ENCODE measurements at places on chromosomes 3 and 15.

DNA sequence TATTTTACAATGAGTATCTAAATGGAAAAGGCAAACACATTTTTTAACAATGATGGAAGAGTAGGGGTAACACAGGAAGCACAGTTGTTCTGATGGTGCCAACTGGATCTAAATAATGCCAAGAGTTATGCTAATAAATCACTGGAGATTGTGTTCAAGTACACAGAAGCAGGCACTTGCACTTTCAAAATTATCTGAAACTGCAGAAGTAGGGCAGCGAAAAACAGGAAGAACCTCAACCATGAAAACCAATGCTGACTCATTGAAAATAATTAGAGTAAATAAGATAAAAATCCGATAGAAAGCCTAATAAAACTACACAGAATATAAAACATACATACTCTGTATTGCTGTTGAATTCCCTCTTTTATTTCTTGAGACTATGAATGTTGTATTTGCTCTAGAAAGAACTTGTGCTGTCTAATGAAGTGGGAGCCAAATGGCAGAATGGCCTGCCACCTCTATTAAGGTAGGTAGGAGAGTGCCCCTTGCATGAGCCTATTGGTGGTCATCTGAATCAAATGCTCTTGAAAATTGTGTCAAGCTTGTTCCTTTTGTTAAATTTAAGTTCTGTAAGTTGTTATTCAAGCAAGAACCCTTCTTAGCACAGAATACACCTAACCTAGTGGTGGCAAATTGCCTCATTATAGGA is 93.7 kb downstream of the ABI3BP start:
- DNase-seq, result no peak

DNA sequence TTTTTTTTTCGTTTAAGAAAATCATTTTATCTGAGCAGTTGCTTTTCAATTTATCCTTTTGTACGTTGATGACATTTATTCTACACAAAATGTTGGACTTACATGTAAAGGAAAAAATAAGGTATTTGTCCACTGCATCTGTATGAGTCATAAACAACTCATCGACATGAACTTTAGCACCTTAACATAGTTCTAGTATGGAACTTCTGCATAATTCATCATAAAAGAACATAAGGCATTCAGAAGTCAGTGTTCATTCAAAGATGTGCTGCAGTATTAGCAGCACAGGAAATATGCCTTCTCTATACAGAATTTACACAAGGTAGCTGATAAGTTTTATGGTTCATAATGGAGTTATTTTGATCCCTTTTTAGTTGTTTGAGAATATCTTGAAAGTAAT is 801.6 kb downstream of the CADM2 start:
- no peak for DNase-seq

DNA sequence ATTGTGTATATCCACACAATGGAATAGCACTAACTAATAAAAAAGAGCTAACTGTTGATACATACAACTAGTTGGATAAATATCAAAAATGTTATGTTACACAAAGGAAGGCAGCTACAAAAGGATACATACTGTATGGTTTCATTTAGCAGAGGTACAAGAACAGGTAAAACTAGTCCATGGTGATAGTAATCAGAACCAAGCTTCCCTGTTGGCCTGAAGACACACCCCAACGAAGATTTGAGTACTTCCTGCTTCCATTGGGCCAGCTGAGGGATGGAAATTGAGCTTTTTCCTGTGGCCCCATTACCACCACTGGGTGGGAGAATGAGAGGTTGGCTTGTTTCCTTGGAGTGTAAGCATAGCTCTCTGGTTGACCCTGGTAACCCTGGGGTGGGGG is 117.3 kb upstream of the CADPS start:
- no peak for DNase-seq

DNA sequence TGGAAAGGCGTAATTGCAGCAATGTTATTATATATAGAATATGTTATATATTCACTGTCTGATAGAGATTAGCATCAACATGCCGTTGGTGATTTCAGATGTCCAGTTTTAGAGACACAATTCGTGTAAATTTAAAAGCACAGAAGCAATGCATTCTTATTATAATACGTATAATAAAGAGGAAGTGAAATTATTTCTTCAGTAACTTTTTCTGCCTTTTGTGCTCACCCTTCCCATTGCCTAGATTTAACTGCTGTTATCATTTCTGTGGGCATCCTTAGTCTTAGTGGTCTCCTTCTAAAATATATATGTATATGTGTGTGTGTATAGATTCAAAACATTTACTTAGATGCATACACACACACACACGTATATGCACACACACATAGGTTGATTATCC is 592.5 kb upstream of the GOLIM4 start:
- DNase-seq, result no peak

DNA sequence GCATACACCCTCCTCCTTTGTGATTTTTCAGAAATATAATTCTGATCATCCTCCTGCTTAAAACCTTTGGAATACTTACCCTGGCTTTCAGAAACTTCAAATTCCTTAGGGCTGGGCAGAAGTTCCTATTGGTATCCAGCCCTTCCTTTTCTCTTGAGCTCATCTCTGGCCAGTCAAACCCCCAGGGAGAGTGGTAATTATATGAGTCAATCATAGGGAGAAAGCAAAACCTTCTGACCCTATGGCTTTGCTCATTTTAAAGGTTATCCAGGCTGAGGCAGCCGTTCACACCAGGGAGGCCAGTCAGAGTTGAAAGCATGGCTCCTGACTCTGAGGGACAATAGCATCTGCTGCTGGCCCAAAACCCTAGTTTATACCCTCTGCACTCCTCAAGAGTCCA is 23.9 kb upstream of the CTNNB1 start:
- DNase-seq, result no peak

- no peak for DNase-seq
Measured at GRCh38 chr3:186149319-186149960, 40.6 kb upstream of the ETV5 start.

DNA sequence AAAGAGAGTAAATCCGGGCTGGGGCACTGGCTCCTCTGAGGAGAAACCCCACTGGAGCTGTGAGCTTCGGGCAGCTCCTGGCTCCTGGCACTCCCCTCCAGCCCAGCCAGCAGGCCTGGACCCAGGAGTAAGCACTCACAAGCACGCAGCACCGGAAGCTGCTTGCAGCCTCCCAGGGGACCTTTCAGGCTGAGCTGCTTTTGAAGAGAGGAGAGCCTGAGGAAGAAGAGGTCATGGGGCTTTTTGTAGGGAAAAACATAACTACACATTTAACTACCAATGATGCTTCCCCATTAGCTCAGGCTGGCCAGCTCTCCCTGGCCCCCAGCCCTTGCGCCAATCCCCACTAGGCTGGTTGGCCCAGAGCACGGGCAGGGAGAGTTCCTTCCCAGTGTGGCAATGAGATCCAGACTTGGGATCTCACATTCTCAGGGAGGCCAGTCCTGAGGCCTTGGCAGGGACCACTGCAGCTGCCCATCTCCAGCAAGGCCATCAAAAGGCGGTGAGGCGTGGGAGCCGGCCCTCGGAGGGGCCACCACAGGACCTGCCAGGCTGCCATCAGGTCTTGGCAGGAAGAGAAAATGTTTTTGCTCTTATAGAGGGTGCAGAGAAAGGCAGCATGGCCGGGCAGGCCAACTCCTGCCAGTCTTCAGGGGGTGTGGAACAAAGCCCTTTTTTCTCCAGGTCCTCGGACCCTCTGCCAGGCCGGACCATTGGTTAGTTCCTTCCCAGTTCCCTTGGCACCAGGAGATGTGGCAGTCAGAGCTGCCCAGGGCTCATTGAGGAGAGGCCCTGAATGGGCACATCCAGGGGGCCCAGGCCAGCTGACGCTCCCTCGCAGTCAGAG is 41.5 kb upstream of the MFGE8 start:
- no peak for DNase-seq

DNA sequence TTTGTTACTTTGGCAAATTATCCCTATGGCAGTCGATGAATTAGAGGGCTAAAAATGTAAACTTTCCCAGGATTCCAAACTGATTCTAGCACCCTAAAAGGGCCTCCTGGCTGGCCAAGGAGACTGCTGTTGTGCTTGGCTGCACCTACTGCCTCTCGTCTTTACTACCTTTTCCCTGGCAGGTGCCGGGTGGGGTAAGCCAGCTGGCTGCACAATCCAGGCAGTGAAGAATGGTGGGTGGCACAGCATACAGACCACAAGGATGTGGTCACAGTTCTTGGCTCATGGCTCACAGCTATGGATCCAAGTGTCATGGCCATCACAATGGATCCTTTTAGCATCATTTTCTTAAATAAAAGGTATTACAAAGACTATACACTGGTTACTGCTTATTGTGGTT is 20.7 kb upstream of the SLC25A26 start:
- no peak for DNase-seq

GRCh38 chr3:31331278-31331677 is 201.4 kb upstream of the STT3B start:
- no peak for DNase-seq

DNA sequence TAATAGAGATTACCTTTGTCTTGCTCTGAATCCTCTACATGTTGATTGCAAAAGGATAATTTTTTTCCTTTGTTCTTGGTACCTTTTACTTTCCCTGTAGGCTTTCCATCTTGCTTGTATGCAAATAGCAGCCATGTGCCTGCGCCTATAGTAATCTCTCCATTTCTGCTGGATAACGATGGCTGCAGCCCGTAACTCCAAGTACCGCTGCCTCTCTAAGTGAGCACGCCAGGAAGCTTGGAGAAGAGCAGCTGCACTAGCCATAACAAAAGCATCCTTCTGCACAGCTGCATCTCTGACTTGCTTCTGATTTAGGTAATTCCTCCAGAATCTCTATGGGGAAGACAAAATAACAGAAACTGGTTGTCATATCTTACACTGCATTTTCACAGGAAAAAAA is 89.3 kb downstream of the NR2E3 start:
- no peak for DNase-seq

- no peak for DNase-seq
Measured at GRCh38 chr3:157107037-157107436, 52.9 kb downstream of the CCNL1 start.

DNA sequence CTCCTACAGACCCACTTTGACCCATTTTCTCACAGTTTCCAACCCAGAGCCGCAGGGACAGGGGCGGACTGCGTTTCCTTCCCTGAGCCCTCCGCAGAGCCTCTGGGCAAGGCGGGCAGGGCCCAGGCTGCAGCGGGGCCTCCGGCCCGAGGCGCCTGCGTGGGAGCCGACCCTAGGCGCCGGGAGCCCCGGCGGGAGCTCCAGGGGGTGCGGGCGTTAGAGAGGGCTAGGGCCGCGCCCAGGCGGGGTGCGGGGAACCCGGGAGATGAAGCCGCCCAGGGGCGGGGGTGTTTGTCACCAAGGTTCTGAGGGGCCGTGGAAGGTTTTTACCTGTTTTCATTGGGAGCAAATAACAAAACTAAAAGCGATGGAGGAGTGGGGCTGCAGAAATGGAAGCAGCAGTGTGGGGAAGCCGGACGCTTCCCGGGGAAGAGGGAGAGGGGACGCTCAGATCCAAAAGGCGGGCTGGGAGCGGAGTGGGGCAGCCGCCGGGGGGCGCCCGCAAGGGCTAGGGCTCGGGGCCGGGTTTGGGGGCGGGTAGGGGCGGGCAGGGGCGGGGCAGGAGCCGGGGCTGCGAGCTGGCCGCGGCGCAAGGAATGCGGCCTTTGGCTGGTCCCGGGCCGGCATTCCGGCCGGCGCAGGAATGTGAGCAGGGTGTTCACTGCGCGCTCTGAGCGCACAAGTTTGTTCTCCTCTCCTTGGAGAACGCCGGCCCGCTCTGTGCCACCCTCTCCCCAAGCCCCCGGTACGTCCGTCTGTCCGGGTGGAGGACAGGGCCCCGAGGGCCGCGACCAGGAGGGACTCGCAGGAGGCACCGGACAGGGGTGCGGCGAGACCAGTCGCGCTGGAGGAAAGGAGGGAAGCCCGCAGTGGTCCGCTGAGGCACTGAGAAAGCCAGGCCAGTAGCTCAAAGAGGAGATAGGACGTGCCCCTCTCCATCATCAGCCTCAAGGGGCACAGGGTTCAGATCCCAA is 61.1 kb downstream of the AMOTL2 start:
- no peak for DNase-seq

DNA sequence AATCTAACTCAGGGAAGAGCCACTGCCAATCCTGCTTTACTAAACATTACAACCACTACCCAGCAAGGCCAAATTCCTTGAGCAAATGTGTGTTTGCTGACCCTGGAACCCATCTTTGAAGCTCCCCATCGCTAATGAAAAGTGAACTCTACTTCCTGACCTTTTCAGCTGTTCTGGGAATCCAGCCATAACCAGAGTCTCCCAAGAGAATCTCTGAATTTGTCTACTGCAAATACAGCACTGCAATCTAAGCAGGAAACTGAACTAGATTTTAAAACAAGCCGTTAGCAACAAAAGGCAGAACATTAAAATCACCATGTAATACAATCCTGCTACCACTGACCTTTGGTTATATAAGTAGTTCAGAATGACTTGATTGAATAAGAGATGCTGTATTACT is 309.2 kb downstream of the MAGI1 start:
- DNase-seq, result no peak

GRCh38 chr3:108190346-108190745 is 31.9 kb downstream of the IFT57 start:
- DNase-seq, result no peak

DNA sequence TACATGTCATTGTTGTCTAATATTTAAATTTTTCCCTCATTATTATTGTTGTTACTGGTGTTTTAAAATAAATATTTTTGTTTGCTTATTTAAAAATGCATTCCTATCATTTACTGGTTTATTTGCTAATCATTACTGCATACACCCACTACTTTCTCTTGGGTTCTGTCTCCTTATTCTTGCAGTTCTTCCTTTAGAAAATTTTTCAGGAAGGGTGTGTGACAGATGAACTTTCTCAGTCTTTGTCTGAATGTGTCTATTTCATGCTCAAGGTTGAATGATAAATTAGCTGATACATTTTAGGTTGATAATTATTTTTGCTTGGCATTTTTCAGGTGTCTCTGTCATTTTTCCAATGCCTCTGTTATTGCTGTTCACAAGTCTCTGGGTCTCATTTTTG is 7.4 kb downstream of the AQP9 start:
- DNase-seq, result no peak

DNA sequence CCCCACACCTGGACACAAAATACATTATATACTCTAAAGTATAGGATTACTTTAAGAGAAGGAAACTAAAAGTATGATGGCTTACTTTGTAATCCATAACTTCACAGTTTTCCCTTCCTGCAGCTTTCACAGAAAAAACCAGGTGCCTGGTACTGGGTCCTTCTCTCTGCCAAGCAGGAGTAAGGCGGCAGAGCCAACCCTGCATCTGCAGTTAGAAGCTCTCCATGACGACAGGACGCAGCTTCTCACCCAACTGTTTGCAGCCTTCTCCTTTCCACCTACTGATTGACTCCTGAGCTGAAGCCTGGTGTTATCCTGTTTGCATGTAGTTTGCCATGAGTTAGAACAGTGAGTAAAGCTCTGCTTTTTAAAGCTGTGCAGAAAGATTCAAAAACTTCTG is 6.7 kb downstream of the MRAS start:
- DNase-seq, result no peak

GRCh38 chr3:48636149-48636655 is 941 bp upstream of the SLC26A6 start:
- DNase-seq, result no peak

- no peak for DNase-seq
Measured at GRCh38 chr3:8488411-8488810, 13.2 kb upstream of the LMCD1 start.
